ENCODE measurements at places on chromosomes 1 and 21.

DNA sequence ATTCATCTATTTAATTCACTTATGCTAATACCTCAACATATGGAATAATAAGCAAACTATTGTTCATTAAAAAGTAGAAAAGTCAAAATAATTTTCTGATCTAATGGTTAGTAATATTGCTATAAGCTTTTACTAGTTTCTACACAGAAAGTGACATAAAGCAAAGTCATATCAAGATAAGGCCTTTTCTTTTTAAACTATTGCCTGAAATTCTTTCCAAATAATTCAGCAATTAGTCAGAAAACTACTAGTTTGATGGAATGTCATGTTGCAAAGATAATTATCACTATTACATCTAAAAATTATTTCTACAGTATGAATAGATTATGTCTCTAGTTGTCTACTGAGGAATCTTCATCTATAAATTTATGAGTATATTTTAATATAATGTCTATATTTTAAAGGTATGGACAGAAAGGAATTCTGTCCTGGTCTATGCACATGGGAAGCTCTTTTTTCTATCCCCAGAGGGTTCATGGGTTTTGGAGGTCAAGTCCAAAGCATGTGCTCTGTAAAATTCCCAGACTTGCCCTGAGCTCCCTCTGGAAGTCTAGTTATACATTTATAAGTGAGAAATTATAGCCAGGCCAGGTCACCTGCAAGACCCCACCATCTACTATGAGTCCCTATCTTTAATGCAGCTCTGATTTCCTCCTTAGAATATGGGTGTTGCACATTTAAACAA is 84.6 kb upstream of the DPYD start:
- no peak for DNase-seq

DNA sequence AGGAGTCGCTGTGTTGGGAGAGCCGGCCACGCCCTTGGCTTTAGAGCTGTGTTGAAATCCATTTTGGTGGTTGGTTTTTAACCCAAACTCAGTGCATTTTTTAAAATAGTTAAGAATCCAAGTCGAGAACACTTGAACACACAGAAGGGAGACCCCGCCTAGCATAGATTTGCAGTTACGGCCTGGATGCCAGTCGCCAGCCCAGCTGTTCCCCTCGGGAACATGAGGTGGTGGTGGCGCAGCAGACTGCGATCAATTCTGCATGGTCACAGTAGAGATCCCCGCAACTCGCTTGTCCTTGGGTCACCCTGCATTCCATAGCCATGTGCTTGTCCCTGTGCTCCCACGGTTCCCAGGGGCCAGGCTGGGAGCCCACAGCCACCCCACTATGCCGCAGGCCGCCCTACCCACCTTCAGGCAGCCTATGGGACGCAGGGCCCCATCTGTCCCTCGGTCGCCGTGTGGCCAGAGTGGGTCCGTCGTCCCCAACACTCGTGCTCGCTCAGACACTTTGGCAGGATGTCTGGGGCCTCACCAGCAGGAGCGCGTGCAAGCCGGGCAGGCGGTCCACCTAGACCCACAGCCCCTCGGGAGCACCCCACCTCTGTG is 4.7 kb downstream of the C1orf35 start:
- DNase-seq = no peak

DNA sequence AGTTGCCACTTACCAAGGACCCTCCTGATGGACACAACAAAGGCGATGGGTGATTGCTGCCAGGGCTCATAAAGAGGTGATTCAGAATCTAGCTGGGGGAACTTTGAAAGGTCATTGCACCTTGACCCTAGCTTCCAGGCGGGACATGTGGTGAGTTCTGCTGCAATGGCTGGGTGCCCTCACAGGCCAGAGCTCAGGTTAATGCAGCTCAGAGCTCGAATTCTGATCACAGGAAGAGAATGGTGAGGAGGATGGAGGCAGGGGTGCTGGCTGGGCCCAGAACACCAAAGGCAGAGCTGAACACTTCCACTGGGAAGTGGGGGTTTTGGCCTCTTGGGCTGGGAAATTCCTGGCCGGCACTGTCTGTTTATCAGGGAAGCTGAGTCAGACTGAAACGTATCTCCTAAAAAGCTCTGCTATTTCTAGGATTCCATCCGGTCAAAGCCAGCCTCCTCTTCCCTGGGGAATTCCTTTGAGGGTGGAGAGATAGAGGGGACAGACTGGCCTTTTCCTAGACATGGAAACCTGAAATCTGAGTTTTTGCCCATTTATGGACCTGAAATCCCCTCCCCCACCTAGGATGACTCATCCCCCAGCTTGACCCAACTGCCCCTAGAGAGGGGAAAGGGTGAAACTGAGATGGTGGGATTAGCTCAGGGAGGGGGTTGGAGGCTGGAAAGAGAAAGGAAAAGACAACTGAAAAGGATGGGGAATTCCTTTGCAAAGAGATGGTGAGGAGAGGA is 27.2 kb downstream of the NUAK2 start:
- DNase-seq = no peak

- DNase-seq = no peak
Observed at GRCh38 chr1:26281091-26281958, 1.4 kb downstream of the SH3BGRL3 start.

GRCh38 chr1:239394107-239394506 is 7.7 kb downstream of the CHRM3 start:
- no peak for DNase-seq

GRCh38 chr1:169295425-169295824 is 72.2 kb downstream of the NME7 start:
- no peak for DNase-seq

DNA sequence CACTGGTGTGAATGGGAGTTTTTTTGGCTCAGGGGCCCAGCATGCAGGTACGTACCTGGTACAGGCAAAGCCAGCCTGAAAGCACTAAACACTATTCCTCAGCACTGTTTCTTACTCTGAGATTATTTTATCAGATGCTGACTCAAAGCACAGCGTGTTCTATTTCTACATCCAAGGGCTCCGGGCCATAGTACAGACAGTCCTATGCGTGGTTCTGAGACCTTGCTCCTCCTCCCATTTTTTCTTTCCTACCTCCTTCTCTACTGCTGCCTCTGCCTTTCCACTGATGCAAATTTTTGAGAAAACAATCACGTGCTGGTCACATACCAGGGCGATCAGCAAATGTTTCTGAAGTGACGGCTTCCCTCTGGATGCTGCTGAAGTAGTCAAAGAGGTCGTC is 36.3 kb downstream of the PDPN start:
- no peak for DNase-seq

- no peak for DNase-seq
Observed at GRCh38 chr1:84133479-84133878, 10.6 kb upstream of the PRKACB start.

Data from activated T-helper 1 cell treated with anti-CD3 and anti-CD28 coated beads, Interleukin-12 subunit alpha, Interleukin-12 subunit beta, Interleukin-2, Interleukin-4 antibody, amounts not matched to agents 30 ng/mL and 10 ng/mL and 1 ng/mL, durations not matched to agents 14 hours and 24 hours and 36 hours (primary cell).